ENCODE measurements at places on chromosomes 12 and 14. TPM values are rescaled to one million over a fixed set of nuclear protein-coding genes. Genes with fewer than 3 reads are reported as not detected.

CCDC197 gene
- not detected for total RNA-seq

GALNT8 gene
- 31.6 TPM for total RNA-seq

TARBP2 gene
- 45.3 TPM for total RNA-seq

SLC16A7 gene
- 14.6 TPM for total RNA-seq

KCNC2 gene
- total RNA-seq = not detected

C12orf54 gene
- not detected for total RNA-seq

TAS2R31 gene
- total RNA-seq = 3.1 TPM

EPYC gene
- total RNA-seq = not detected

BATF gene
- not detected for total RNA-seq

GRCh38 chr12:50545213-50545612 lies 40.4 kb downstream of the DIP2B start:
- DNase-seq = no peak

- no peak for DNase-seq
Measured at GRCh38 chr12:93908846-93909567, 231.8 kb downstream of the CRADD start.

DNA sequence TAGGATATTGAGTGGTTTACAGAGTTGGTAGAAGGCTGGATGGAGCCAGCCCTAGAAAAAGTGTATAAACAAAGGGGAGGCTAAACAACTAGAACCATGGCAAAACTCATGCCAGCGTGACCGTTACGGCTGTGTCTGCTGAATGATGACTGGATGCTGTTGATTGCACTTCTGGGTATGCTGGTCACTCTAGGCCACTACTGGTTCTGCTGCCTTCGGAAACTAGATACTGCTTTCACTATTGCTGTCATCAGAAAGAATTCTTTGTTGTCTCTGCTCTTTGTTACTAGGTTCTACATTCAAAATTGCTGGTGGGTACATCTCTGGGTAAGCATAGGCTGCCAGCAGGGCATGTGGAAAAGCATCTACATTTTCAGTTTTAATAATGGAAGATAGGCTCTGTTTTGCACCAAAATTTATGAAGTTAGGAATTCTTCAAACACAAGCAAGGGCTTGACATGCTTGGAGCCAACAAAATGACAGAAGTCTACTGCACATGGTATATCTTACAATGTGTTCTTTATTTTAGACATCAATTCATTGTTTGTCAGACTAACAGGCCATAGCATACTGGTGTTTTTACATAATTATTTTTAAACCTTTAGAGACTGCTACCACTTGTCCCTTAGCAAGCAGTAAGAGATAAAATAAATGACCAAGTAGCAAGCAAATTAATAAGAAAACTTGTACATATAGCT lies 15.4 kb downstream of the MON2 start:
- DNase-seq = no peak

DNA sequence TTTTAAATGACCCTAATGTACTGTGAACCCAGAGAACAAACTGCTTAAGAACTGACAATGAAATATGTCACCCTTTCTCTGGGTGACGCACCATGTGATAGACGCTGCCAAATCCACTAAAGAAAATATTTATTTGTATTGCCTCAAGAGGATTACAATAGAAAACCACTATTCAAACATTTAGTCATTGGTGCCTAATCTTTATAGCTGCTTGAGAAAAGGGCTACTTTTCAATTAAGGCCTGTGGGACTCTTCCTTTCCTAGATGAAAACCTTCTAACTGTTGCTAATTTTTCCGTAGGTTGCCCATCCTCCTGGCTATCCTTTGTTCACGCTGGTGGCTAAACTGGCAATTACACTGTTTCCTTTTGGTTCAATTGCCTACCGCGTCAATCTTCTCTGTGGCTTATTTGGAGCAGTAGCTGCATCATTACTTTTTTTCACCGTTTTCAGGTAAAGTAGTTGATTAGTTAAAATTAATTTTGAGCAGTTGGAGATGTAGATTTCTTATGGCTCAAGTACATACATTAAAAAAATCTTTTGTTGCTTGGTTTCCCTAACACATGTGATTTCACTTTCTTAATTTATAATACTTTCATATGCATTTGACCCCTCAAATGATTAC lies 6.0 kb downstream of the TMEM260 start:
- no peak for DNase-seq

DNA sequence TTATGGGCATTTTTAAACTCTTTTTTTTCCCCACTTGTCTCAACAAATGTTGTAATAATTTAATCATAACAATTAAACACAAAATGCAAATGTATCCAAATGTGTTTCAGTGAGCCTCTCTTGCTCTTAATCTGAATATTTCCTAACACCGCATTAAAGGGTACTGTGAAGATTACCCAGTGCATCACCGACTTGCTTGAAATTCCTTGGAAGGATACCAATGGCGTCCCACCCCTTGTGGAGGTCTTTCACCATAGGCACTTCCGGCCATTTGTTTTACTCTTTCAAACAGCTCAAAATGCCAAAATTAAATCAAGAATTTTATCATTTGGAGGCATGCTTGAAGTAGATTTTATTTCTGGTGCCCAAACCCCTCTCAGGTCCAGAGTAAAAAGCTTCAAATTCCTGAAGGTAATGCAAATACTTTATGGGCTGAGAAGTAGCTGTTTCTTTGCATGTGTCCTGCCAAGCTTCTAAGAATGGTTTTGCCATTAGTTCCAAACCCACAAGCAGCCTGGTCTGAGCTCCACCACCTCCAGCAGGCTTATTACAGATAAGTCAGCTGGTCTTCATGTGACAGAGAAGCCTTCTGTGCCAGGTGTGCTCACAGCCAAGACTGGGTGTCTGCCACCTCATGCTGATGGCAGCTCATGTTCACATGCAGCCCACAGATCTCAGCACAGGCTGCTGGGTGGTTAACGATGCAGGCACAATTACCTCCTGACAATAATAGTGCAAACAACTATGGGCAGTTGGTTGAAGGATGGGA lies 16.4 kb upstream of the NUDT4 start:
- DNase-seq = no peak

GRCh38 chr14:75141062-75141461 lies 14.2 kb upstream of the NEK9 start:
- DNase-seq = no peak

GRCh38 chr12:58314610-58315009 lies 373.2 kb downstream of the ATP23 start:
- no peak for DNase-seq

- DNase-seq = no peak
Measured at GRCh38 chr12:45938566-45938965, 51.8 kb downstream of the SCAF11 start.

GRCh38 chr14:69040353-69040752 lies 61.3 kb upstream of the ACTN1 start:
- DNase-seq = no peak

- peak; percentile 69 for DNase-seq
Measured at GRCh38 chr14:92613008-92613658, 99.6 kb downstream of the RIN3 start.

- DNase-seq = no peak
Measured at GRCh38 chr14:60090864-60091519, 731 bp upstream of the PCNX4 start.

DNA sequence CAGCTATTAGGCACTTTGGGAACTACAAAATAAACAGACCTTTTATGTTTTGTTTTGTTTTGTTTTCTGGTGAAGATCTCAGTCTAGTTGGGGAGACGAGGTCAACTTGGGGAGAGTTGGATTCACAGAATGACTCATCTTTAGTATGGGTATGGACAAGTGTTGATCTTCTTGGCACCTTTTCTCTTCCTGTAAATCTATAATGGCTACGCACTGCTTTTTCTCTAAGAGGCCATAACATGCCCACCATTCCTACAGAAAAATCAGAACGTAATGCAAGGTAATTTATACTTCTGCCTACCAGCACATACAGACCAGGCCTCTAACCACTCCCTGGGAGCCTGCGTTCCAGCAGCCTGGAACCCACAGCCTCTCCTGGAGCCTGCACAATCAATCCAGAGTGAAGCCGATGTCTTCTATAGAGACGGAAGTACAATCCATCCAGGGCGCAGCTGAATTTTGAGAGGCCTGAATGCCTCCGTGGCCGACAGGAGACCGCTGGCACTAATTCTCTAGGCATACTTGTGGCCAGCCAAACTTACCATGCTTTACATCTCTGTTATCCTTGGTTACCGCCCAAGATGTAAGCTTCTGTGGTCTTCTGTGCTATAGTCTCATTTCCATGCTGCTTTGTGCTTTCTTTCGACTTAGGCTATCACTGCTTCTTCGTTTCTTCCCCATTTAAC lies 717 bp downstream of the PPHLN1 start:
- no peak for DNase-seq

DNA sequence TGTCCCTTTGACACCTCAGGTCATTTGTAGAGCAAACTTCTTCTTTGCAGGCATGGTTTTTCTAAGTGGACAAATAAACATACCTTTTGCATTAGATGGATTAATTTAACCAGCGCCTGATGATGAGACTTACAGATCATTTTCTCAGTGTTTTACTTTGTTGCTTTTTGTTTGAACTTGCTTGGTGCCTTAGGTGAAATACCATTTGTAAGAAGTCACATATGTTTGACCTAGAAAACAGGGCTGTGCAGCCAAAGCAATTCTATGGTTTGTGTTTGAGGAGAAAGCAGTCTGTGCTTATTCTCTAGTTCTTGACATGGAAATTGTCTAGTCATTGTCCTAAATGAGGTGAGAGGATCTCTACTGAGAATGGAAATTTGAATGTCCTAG lies 111.1 kb downstream of the DIP2B start:
- no peak for DNase-seq

GRCh38 chr12:96878704-96879103 lies 28.4 kb upstream of the NEDD1 start:
- no peak for DNase-seq

DNA sequence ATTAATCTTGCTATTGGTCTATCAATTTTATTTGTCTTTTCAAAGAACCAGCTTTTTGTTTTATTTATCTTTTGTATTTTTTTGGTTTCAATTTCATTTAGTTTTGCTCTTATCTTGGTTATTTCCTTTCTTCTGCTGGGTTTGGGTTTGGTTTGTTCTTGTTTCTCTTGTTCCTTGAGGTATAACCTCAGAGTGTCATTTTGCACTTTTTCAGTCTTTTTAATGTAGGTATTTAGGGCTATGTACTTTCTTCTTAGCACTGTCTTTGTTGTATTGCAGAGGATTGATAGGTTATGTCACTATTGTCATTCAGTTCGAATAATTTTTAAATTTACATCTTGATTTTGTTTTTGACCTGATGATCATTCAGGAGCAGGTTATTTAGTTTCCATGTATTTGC lies 92.7 kb upstream of the DCD start:
- DNase-seq = no peak

DNA sequence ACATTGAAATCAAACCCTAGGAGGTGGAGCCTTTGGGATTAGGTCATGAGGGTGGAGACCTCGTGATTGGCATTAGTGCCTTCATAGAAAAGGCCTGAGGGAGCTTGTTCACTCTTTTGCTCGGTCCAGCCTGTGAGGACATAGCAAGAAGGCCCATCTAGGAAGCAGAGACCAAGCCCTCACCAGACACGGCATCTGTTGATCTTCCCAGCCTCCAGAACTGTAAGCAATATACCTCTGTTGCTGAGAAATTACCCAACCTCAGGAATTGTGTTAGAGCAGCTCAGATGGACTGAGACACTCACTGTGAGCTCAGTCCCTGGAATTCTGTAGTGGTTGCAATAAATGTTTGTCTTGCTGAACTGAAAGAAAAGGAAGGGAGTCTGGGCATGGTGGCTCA lies 116.2 kb upstream of the MAP1LC3B2 start:
- no peak for DNase-seq

GRCh38 chr12:120089105-120089504 lies 27.4 kb downstream of the RAB35 start:
- no peak for DNase-seq

GRCh38 chr12:120890963-120891362 lies 13.2 kb downstream of the SPPL3 start:
- DNase-seq = no peak

GRCh38 chr12:109621901-109622364 lies 48.3 kb downstream of the MVK start:
- no peak for DNase-seq

- no peak for DNase-seq
Measured at GRCh38 chr12:123928274-123928865, 44.3 kb downstream of the CCDC92 start.

DNA sequence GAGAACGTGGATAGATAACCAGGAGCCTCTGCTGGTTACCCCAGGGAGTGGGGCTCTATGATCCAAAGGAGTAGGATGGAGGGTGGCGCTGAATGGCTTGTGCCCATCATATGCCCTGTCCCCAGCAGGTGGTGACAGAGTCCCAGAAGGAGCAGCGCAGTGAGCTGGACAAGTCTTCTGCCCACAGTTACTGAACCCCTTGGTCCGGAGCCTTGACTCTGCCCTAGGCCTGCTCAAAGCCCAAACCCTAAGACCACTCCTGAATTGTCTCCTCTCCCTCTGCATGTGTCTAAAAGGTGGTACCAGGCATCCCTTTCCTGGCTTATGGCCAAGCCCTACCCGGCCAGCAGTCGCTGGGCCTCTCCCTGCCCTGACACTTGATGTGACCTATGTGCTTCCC lies 3.2 kb downstream of the PRPH start:
- DNase-seq = no peak

DNA sequence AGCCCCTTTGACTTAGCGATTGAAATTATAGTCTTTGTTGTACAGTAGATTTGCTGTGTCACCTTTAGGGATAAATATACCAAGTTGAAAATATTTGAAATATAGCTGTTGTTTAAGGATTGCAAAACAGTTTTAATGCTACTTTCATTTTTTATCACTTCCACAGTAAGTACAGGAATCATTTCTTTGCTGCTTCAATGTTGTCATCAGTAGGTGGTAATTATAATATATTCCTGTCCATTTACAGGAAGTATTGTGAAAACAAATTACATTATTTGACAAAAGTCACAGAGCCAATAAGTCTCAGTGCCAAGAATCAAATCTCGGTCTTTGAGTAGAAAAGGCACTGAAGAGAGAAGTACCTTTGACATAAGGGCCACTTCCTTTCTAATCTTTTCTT lies 342.6 kb upstream of the RGS6 start:
- DNase-seq = no peak

GRCh38 chr14:105063056-105063455 lies 2.2 kb downstream of the GPR132 start:
- no peak for DNase-seq

- no peak for DNase-seq
Measured at GRCh38 chr14:103568952-103569351, 6.2 kb downstream of the COA8 start.

- DNase-seq = no peak
Measured at GRCh38 chr12:125065919-125066570, 810 bp downstream of the AACS start.

- no peak for DNase-seq
Measured at GRCh38 chr14:88853129-88853528, 28.7 kb downstream of the TTC8 start.
